ENCODE measurements at places on chromosomes 12 and 14.

- H3K4me3 ChIP-seq, result no peak overlapping the region
- no peaks in the 10 kb centered on the region for H3K4me1 ChIP-seq
- no peaks in the 10 kb centered on the region for H3K36me3 ChIP-seq
- ATAC-seq, result no peak
- no peaks in the 10 kb centered on the region for H3K27me3 ChIP-seq
These were observed 32.4 kb downstream of the LTBP2 start for GRCh38 chr14:74579447-74580274.

DNA sequence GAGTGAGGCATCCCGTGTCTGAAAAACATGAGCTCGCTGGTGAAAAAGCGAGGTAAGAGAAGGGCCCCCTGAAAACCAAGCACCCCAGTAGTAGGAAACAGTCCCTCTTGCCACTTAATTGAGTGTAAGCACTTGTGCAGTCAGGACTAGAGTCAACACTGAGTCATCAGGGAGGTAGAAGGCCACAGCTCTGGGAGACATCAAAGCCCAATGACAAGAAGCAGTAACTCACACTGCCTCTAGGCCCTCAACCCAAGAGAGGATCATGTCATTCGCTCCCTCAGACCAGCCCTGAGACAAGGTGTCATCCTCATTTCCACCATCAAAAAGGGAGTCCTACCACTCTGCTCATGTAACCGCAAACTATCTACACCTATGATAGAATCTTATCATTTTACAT is 17.8 kb downstream of the POMT2 start:
- H3K27me3 ChIP-seq, result no peaks in the 10 kb centered on the region
- no peak for ATAC-seq
- H3K4me3 ChIP-seq, result no peak overlapping the region

GRCh38 chr14:64950889-64951288 is 8.3 kb upstream of the GPX2 start:
- H3K36me3 ChIP-seq, result no peaks in the 10 kb centered on the region
- no peaks in the 10 kb centered on the region for H3K27me3 ChIP-seq
- no peak overlapping the region for H3K4me3 ChIP-seq
- H3K27ac ChIP-seq, result no peak overlapping the region
- peaks cover 6% of the 10 kb centered on the region for H3K4me1 ChIP-seq
- ATAC-seq, result no peak

- no peak overlapping the region for H3K4me3 ChIP-seq
- no peak for ATAC-seq
- H3K36me3 ChIP-seq, result no peaks in the 10 kb centered on the region
- no peaks in the 10 kb centered on the region for H3K4me1 ChIP-seq
These were observed 264.7 kb downstream of the SEC23A start for GRCh38 chr14:38838049-38838978.

DNA sequence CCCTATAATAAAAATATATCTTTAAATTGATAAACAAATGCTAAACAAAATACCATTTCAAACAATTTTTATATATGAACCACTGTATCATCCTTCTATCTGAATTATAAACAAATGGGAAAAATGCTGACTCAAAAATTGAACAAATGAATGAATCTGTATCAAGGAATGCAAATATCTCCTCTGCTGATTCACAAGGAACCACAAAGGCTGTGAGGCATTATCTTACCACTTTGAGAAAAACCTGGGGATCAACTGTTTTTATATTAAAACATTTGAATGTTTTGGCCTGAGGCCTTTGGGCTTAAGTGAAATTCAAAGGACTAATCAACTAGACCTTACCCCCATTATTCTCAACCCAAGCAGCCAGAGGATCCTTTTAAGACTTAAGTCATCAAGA is 86.3 kb downstream of the EML5 start:
- no peaks in the 10 kb centered on the region for H3K4me1 ChIP-seq
- H3K27ac ChIP-seq, result no peak overlapping the region
- no peak for ATAC-seq
- no peak overlapping the region for H3K4me3 ChIP-seq

DNA sequence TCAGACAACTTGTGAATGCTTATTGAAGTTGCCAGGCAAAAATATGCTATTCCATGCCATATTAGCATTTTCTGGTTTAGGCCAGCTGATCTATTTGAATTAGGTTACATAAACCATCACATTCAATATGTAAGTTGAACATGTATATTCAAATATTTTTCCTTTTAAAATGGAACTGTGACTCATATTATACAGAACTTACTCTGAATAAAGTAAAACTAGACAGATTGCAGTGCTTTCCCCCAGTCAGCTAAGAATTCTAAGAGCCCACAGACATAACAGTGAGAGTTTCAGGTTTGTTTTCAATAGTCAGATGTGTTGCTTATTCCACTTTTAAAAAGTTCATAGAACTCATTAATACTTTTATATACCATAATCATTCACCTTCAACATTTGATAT is 119.8 kb downstream of the MGST1 start:
- no peaks in the 10 kb centered on the region for H3K4me1 ChIP-seq
- H3K36me3 ChIP-seq, result no peaks in the 10 kb centered on the region
- no peak overlapping the region for H3K27ac ChIP-seq
- no peak overlapping the region for H3K4me3 ChIP-seq
- no peak for ATAC-seq

- H3K27ac ChIP-seq, result no peak overlapping the region
- H3K4me3 ChIP-seq, result no peak overlapping the region
- ATAC-seq, result peak; percentile 61
- no peaks in the 10 kb centered on the region for H3K4me1 ChIP-seq
- no peaks in the 10 kb centered on the region for H3K36me3 ChIP-seq
These were observed 231.4 kb downstream of the ANO2 start for GRCh38 chr12:5713599-5714081.

DNA sequence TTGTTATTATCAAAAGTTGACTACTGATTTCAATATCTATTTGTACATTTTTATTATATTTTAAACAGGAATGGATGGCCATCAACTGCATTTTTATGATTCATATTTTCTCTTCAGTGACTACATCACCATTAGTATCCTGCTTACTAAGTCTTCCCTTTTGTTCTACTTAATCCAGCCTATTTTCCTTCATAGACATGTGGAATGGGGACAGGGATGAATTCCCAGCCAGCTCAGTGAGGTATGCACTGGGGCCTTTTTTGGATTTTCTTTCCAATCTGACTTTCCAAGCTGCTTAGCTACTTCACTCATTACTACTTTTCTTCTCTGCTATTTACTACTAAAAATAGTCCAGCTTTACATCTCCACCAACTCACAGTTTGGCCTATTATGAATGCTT is 38.4 kb downstream of the AKAP6 start:
- peak overlapping the region; percentile 45 for H3K27ac ChIP-seq
- no peaks in the 10 kb centered on the region for H3K4me1 ChIP-seq
- H3K27me3 ChIP-seq, result no peaks in the 10 kb centered on the region

DNA sequence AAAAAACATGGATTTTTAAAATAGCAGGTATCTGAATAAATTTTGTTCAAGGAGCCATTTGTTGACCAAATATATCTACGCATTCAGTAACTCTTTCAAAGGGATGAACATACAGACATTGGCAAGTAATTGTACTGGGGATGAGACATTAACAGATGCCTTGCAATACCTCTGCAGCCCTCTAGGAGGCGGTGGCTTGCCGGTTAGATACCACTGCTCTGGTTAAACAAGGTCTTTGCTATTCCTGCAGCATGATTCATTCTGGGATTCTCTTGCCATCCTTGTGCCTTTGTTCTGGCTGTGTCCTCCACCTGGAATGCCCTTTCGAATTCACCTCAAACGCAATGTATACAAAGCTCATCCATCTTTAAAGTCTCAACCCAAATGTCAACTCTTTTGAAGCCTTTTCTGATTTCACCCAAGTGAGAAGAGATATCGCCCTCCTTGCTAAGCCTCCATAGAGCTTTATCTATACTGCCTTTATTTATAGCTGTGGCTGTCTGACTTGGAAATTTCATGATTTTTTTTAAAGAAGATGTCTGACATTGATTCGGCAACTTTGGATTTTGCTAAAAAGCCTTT is 131.0 kb upstream of the SRRM4 start:
- ATAC-seq, result no peak
- H3K27me3 ChIP-seq, result peaks cover 5% of the 10 kb centered on the region
- peaks cover 4% of the 10 kb centered on the region for H3K4me1 ChIP-seq
- H3K27ac ChIP-seq, result no peak overlapping the region
- no peak overlapping the region for H3K4me3 ChIP-seq

DNA sequence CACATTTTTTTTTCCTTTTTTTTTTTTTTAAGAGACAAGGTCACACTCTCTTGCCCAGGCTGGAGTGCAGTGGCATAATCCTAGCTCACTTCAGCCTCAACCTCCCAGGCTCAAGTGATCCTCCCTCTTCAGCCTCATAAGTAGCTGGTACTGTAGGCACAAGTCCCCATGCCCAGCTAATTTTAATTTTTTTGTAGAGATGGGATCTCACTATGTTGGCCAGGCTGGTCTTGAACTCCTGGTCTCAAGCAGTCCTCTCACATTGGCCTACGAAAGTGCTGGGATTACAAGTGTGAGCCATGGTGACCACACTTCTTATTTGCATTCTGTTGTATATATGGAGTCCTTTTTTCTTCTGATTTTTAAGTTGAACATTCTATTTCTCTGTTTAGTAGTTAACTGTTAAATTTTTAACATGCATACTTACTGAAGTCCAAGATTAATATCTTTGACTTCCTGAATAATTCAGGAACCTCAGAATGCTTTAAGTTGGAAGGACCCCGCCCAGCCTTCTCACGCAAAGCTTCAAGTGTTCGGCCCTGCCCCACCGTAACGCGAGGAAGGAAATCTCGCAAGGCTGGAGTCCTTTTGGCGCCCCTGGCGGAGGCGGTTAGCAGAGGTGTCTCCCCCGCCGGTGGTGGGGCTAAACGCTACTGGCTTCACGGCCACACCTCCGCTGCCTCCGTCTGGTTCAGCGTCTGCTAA is 21.6 kb downstream of the SPATS2 start:
- no peaks in the 10 kb centered on the region for H3K36me3 ChIP-seq
- ATAC-seq, result no peak
- H3K4me3 ChIP-seq, result no peak overlapping the region
- H3K27ac ChIP-seq, result no peak overlapping the region

DNA sequence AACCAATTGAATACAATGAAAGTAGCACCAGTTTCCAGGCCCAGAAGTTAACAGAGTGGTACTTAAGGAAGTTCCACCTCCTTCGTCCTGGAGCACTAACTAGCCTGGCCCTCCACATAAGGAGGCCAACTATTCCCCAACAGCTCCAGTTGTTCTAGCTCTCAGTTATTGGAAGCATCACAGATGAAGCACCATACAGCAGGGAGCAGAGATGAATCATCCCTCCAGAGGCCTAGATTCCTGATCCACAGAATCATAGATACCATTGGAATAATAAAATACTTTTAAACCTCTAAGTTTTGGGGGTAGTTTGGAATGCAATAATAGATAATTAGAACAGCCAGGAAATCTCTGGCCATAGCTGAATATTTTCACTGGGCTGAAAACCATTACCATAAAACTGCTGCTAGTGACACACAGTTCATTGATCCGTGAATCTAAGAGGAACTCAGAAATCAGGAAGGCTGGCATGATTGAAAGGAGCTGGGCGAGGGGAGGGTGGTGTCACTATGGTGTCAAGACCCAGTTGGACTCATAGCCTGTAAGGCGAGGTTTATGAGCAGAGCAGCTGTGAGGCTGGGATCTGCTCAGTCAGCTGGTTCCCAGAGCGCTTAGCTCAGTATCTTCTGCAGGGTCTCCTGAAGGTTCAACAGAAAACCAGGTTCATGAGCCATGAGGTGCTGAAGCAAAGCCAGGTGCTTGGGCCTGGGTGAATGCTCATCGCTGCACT is 371.4 kb upstream of the TMTC1 start:
- no peak overlapping the region for H3K4me3 ChIP-seq
- no peak for ATAC-seq
- no peak overlapping the region for H3K27ac ChIP-seq
- H3K4me1 ChIP-seq, result no peaks in the 10 kb centered on the region
- no peaks in the 10 kb centered on the region for H3K27me3 ChIP-seq

- ATAC-seq, result no peak
- H3K4me3 ChIP-seq, result peak overlapping the region; percentile 72
- H3K27me3 ChIP-seq, result peaks cover 8% of the 10 kb centered on the region
- H3K36me3 ChIP-seq, result no peaks in the 10 kb centered on the region
These were observed 780 bp upstream of the SLC41A2 start for GRCh38 chr12:104958805-104959334.
